ENCODE measurements at places on chromosomes 4 and X. TPM values are rescaled to one million over a fixed set of nuclear protein-coding genes. Genes with fewer than 3 reads are reported as not detected.

- DNase-seq, result no peak
Observed at GRCh38 chr4:60655356-60655755, 544.8 kb upstream of the ADGRL3 start.

DNA sequence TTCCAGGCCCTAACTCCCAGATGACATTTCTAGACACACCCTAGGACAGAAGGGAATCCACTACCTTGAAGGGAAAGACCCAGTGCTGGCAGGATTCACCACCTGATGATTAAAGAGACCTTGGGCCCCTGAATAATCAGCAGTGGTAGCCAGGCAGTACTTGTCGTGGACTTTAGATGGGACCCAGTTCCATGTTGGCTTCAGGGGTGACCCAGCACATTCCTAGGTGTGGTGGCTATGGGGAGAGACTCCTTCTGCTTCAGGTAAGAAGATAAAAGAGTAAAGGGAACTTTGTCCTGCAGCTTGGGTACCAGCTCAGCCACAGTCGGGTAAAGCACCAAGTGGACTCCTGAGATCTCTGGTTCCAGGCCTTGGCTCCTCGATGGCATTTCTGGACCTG is 131.8 kb upstream of the S100G start:
- peak; percentile 49 for DNase-seq

- DNase-seq, result no peak
Observed at GRCh38 chr4:58274553-58274952, 1164.4 kb upstream of the IGFBP7 start.

- DNase-seq, result no peak
Observed at GRCh38 chrX:35023683-35024082, 81.1 kb downstream of the FAM47B start.

- DNase-seq, result no peak
Observed at GRCh38 chrX:98203800-98204199, 1320.1 kb downstream of the RPA4 start.

GRCh38 chr4:16122784-16123183 is 39.0 kb upstream of the PROM1 start:
- DNase-seq, result no peak

DNA sequence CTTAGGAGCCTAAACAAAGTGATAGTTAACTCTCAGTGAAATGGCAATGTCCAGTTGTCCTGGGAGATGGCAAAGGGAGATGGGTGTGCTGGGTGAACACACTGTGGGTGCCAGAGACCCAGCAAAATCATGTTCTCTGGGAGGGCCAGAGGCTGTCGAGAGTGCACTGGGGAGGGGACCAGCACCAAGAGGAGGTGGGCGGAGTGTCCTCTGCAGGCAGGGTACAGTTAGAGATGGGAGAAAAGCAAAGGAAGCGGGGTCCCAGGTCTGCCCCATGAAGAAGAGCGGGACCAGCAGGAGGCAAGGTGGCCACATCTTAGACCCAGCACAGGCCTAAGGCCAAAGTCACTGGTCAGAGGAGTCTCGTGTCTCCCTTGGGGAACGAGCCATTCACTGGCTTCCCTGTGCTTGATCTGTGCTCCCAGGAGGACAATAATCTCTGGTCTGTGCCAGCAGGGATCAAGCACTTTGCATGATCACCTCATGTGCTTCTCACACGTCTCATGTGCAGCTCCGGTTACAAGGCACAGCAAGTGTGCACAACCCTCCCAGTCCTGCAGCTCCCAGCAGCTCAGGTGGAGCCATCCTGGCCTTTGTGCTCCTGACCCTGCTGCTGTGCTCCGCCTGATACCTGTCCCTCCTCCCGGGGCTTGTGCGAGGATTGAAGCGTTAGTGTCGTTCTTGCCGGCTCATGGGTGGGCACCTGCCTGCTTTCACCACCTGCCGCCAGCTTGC is 100.9 kb downstream of the FAM53A start:
- no peak for DNase-seq

- DNase-seq, result no peak
Observed at GRCh38 chr4:17618926-17619325, 4.5 kb downstream of the MED28 start.

DNA sequence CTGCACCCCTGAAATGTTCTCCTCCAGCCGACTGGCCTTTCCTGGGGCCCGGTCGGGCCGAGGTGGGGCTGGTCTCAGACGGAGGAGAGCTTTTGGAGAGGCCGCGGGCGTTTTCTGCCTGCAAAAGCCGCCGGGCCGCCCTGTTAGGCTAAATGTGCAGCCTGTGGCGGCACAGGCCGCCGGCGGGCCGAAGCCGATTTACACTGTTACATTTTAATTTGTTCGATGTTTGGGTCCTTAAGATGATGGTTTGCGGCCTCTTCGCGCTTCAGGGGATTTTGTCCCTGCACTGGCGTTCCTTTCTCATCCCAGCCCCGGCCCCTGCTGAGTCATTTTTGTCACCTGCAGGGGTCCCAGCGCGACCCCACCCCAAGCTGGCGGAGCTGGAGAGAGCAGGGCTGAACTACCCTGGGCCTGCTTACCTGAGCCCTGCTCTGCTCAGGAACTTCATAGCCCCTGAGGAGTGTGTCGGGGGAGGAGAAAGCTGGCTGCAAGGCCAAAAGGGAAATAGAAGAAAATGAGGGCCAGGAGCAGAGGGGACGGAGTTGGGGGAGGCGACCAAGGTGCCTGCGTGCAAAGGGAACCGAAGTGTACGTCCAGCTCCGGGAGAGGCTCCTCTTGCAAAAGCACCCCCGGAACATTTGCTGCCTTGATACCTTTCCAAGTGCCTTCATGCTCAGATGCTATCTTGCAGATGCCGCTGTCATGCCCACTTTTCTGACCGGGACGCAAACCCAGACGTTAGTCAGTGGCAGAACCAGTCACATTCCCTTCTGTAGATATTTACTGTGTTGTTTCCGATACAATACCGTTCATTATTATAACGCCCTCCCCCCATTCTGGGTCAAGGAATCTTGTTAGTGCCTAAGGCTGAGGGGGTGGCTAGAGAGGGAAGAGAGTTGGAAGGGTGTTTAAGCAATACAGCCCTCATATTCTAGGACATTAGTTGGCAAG is 977 bp upstream of the RBBP7 start:
- DNase-seq, result peak; percentile 64

DNA sequence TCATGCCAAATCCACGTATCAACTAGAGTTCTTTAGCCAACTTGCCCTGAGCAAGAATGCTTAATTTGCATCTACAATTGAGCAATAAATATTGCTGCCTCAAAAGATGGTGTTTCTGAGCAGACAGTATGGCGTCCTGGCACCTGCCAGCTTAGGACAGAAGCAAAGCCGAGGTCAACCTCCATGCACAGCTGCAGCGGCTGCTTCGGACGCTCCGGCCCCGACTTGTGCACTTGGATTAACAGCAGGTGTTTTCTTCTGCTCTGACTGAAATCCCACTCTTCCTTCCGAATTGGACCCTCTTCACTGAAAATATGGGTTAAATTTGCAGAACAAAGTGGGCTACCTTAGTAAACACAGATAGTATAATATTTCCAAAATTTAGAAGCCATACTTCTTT is 215.2 kb upstream of the ETNPPL start:
- no peak for DNase-seq

GRCh38 chr4:20679951-20680350 is 20.3 kb upstream of the PACRGL start:
- no peak for DNase-seq

DNA sequence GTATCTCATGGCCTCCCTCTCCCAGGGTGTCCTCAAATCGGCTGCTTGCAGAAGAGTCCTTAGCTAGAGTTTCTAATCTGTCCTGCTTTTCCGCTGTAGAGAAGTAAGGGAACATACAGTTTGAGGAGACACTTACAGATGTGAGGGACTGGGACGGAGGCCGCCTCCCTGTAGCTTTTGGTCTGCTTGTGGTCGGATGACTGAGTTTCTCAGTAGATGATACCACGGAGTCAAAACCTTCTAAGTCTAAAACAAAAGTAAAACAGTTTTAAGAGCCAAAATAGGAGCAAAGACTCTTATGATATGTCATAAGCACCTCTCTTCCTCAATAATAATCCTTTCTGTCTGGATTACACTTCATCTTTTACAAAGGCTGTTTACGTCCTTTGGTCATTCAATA is 34.5 kb upstream of the MAP3K15 start:
- no peak for DNase-seq

- no peak for DNase-seq
Observed at GRCh38 chr4:71186566-71187403, 152.0 kb upstream of the SLC4A4 start.

DNA sequence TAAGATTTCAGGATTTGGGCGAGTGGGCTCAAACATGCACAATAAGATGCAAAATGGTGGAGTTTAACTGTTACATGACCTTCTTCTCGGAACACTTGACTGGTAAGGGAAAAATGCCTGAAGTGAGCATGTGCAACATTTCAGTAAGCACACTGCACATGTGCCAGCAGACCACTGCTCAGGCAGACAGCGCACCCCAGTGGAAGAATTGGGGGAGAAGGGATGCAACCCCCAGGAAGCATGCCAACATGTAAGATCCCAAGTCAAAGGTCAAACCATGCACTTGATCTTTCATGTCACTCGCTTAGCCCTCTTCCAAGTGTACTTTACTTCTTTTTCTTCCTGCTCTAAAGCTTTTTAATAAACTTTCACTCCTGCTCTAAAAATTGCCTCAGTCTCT is 256.3 kb downstream of the CENPC start:
- no peak for DNase-seq

DNA sequence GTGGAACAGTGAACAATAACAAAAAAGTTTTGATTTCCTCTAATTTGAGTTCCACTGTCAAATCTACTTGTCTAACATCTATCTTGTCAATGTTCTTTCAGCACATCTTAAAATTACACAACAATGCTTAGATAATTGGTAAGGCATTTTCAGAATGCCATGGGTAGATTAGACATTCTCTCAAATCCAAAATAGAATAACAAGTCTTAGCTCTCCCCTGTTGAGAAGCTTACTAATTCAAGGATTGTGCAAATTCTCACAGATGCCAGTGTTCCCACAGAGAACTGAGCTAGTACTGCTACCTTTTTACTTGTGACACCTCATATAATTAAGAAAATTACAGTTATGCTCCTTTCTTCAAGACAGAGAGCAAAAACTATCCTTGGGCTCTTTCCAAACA is 2442.0 kb downstream of the PCDH7 start:
- DNase-seq, result no peak

DNA sequence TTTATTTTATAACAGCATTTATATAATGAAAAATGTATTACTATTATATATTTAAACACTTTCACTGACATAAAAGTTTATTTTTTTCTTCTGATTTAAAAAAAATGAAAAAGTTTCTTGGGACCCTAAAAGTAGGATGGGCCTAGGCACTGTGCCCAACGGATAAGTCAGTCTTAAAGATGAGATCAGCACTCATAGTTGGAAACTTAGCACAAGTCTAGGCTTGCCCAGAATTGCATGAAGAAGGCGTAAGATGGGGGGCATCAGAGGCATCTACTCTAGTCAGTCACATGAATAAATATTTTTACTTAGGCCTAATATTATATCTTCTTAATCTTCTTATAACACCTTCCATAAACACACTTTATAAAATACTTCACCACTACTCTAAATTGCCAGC is 306.7 kb upstream of the GRID2 start:
- DNase-seq, result no peak

DNA sequence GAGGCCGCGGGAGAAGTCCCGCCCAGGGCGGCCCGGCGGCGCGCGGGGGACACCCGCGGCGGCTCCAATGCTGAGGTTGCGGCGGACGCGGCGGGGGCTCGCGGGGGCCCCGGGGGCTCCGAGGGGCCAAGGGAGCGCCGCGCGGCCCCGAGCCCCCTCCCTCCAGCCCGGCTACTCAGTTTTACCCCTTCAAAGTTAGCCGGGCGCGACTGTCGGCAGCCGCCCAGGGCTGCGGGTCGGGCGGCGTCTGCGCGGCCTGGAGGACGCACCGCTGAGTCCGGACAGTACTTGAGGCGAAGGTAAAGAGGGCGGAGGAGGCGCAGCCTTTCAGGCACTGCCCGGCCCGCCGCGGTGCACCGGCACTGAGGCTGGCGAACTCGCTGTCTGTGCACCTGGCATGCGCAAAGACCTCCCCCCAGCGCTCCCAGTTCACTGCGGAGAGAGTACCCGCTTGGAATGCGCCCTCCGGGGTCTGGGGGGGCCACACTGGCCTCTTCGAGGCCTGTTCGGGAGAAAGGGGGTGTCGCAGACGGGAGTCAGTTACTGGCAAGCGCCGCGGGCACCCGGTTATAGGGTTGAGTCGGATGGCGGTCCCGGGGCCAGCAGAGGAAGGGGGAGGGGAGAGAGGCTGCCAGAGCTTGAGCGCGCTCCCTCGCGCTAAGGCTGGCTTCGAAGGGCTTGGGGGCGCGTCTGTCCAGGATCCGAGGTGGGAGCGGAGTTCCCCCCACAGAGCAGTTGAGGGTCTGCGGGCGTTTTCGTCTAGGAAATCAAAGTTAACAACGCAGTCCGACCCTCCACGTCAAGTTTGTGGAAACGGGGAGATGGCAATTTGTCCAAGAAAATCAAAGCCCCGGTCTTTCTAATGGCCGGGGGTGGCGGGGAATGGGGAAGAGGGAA is 1.1 kb downstream of the PCDH19 start:
- no peak for DNase-seq

- no peak for DNase-seq
Observed at GRCh38 chr4:26632916-26633315, 49.0 kb downstream of the TBC1D19 start.

- DNase-seq, result no peak
Observed at GRCh38 chr4:145735347-145735675, 55.4 kb downstream of the C4orf51 start.

- DNase-seq, result no peak
Observed at GRCh38 chr4:83658806-83659205, 122.9 kb downstream of the GPAT3 start.

DNA sequence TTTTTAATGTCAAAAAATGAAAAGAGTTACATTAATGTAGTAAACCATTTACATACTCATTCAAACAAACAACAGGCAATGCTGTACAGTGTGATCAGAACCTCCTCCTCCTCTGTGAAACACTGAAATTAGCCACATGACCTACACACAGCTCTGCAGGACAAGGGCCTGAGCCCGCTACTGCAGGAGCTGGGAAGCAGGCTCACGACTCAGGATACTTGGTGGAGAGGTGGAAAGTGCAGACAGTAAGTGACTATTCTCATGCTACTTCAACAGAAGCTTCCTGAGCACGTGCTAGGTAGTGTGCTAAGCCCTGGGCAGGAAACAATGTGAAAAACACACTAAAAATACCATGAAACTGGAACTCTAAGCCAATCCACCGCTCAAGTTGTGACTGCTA is 56.8 kb downstream of the TAPT1 start:
- no peak for DNase-seq

DNA sequence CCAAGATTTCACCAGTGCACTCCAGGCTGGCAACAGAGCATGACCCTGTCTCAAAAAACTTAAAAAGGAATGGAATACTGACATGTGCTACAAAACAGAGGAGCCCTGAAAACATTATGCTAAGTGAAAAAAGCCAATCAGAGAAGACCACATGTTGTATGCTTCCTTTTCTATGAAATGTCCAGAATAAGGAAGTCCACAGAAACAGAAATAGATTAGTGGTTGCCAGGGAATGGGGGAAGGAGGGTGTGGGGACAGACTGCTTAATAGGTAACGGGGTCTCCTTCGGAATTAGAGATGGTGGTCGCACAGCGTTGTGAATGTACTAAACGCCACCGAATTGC is 30.1 kb upstream of the KIAA0232 start:
- no peak for DNase-seq

Gene CHRDL1
- 5.8 TPM for total RNA-seq

Gene ZAR1
- total RNA-seq, result not detected

Gene KLB
- total RNA-seq, result 0.66 TPM

Gene SATL1
- total RNA-seq, result not detected

Gene SHROOM3
- 444 TPM for total RNA-seq

Gene LIMCH1
- 56.9 TPM for total RNA-seq

Gene CFAP47
- not detected for total RNA-seq

Gene SH3D19
- total RNA-seq, result 295 TPM

Gene CXXC4
- total RNA-seq, result 5.0 TPM

Gene ZBTB33
- total RNA-seq, result 8.2 TPM

All from Peyer's patch (tissue), 4 donors.